ENCODE measurements at places on chromosomes 5 and 9. TPM values are rescaled to one million over a fixed set of nuclear protein-coding genes. Genes with fewer than 3 reads are reported as not detected.

Gene FGF18
- not detected for total RNA-seq

Gene SCGB3A2
- total RNA-seq: not detected

Gene TAF1L
- not detected for total RNA-seq

Gene STPG3
- total RNA-seq: not detected

Gene CCL19
- not detected for total RNA-seq

Gene SEMA6A
- 1.4 TPM for total RNA-seq

Gene SLC4A9
- under 0.01 TPM for total RNA-seq

Gene SLC36A2
- not detected for total RNA-seq

Gene IL6ST
- total RNA-seq: 514 TPM

Gene MACIR
- total RNA-seq: 5.8 TPM

Gene GLRA1
- not detected for total RNA-seq

Gene DAP
- total RNA-seq: 31.7 TPM

Gene GABRA1
- not detected for total RNA-seq

Gene TMEM252
- total RNA-seq: not detected

Gene MYMK
- not detected for total RNA-seq

Gene TXNDC8
- not detected for total RNA-seq

Gene SPINK4
- total RNA-seq: not detected

Gene UCK1
- 22.9 TPM for total RNA-seq

Gene OR1Q1
- not detected for total RNA-seq

Gene DBH
- total RNA-seq: not detected

Gene IL13
- not detected for total RNA-seq

Gene CDHR2
- total RNA-seq: not detected

Gene PRSS3
- 14.4 TPM for total RNA-seq

Gene LCN9
- not detected for total RNA-seq

Gene GAPT
- not detected for total RNA-seq

Gene LVRN
- not detected for total RNA-seq

Gene CCDC180
- total RNA-seq: 2.1 TPM

Gene TMED9
- total RNA-seq: 174 TPM

Gene POLR1E
- total RNA-seq: 28.2 TPM

Gene TRIM14
- 0.26 TPM for total RNA-seq

Gene PCDHB10
- 0.12 TPM for total RNA-seq

Gene GFI1B
- not detected for total RNA-seq

Gene KIF2A
- 33.6 TPM for total RNA-seq

Gene PCDHGB3
- total RNA-seq: 1.8 TPM

Gene CSF2
- not detected for total RNA-seq

Gene SLC34A3
- not detected for total RNA-seq

Gene PCDHB14
- total RNA-seq: 0.70 TPM

Gene PCDHAC2
- total RNA-seq: 0.60 TPM

Gene RNF208
- total RNA-seq: not detected

Gene DMRTA1
- total RNA-seq: 0.12 TPM

Gene ATP10B
- not detected for total RNA-seq

Gene NUTM2G
- not detected for total RNA-seq

Gene TNFSF15
- total RNA-seq: 0.26 TPM

Gene PDCD1LG2
- total RNA-seq: 0.77 TPM

Gene ESM1
- total RNA-seq: not detected

Gene ABO
- not detected for total RNA-seq

Gene C5orf52
- not detected for total RNA-seq

Gene MEIKIN
- not detected for total RNA-seq

Gene ALDH1B1
- 22.5 TPM for total RNA-seq

Gene SLC6A7
- total RNA-seq: not detected

Gene CYSTM1
- total RNA-seq: 41.5 TPM

All from pericardium fibroblast (primary cell).